ENCODE measurements at places on chromosomes 13 and 19.
A peak's percentile ranks its signal among the peaks of the same experiment; 100 is the strongest.

DNA sequence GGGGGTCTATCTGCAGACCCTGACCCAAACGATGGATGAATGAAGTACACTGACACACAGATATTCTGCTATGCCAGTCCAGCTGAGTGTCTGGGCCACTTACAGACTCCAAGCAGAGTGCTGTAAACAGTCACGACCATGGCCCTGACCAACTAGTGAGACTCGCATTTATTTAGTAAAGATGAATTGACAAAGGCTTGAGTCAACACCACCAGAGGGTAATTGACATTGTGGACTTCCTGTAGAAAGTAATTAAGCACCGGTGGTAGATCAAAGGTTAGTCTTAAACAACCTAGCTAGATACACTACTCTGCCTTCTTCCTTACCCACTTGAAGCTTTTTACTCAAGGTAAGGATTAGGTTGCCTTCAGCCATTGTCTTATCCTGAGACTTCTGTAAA, 63.4 kb upstream of the KPNA3 start:
- no peak for DNase-seq

DNA sequence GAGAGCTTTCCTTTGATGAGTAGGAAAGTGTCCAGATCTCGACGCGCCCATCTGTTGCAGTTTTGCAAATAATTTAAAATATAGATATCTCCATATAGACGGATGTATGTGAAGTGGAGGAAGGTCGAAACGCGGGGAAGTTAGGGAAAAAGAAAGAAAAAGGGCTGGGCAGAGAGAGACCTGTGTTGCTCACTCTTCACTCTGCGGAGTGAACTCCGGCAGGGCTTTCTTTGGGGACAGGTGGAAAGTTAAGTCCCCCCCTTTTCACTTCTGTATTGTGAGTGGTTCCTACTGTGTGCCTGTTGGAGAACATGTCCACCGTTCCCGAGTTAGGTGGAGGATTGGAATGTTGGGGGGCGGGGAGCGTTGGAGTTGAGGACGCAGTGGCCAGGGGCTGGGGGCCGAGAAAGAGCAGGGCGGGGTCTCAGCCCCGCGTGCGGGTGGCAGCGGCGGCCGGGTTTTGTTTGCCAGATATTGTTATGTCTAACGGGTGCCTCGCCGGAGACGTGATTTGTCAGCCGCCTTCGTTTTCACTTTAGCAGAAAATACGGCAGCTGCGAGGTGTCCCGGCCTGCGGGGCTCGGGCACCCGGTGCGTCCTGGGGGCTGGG, 145.1 kb upstream of the ZNF536 start:
- DNase-seq = no peak

DNA sequence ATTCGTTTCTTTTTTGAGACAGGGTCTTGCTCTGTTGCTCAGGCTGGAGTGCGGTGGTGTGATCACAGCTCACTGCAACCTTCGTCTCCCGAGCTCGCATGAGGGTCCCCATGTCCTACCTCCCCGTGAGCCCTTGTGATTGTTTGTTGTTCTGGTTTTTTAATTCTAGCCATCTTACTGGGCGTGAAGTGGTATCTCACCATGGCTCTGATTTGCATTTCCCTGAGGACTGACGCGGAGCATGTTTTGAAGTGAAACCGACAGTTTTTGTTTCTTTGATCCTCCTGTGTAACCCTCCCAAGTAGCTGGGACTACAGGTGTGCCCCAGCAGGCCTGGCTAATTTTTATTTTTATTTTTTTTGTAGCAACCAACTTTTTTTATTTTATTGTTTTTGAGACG, 21.7 kb downstream of the GNG7 start:
- peak; percentile 53 for DNase-seq

DNA sequence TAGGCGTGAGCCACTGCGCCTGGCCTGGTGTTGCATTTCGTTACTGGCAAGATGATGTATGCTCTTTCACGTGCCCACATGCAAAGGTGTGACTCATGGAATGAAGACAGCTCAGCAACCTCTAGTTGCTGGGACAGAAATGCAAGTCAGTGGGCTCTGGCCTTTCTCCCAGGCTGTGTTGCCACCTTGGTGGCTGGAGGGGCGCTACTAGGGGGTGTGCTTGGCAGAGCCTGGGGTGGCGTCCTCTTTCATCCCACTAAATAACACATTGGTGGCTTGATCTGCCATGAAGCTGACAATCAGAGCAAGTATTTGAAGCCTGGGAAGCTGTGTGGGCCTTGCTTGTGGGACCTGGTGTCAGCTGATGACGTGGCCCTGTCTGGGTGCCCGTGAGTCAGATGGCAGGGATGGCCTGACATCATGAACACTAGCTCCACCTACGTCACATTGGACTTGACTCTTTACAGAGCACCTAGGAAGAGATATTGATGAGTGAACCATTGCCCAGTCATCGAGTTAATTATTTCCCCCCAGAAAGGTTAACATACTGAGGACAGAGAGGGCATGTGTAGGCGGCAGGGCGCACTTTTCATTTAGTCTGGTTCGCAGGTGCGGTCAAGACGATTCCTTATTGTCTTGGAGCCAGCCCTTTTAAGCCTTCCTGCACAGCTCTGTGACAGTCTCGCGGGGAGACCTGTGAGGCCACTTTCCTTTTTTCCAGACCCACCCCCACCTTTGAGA, 154.2 kb downstream of the TM9SF2 start:
- no peak for DNase-seq

GRCh38 chr13:26589754-26590153, 32.3 kb downstream of the WASF3 start:
- DNase-seq = no peak

DNA sequence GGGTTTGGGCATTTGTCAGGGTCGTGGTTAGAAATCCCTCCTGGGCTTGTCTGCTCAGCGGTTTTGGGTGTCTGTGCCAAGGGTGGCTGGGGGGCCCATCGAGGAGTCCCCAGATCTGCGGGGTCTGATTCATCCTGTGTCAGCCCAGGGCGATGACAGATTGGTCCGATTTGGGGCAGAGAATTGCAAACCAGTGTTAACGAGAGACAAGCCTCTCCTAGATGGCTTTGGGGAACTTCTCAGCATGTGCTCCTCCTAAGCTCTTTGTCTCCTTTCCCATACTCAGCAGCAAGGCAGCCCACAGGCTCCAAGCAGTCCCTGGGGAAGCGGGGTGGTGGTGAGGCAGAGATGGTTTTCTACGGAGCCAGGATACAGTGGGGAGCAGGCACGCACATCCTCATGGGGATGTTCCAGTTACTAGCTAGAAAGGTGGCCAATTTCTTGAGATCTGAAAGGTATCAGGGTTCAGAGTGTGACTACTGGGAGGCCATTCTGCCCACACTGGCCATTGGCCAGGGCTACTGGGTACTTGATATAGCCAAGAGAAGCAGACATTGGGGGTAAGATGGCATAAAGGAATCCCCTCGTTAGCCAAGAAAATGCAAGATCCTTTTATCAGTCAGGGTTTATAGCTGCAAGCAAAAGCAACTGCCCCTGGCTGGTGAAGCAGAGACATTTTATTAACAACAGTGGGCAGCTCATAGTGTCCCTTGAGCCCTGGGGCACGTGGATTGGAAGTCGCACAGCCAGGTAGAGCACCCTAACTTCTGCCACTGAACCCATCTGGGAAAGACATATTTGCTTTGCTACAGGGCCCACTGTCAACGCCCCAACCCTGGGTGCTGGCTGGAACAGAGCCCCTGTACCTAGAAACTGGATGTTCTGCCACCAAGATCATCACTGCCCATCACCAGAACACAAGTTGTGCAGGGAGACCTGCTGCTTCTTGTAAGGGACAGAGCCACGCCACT, 63.6 kb downstream of the RGCC start:
- DNase-seq = no peak

Measured in GM20000 (cell line).